ENCODE measurements at places on chromosomes 5 and 9.

- DNase-seq = no peak
These were observed 534.3 kb upstream of the RORB start for GRCh38 chr9:73962792-73963191.

- DNase-seq = no peak
These were observed 69.3 kb downstream of the MACIR start for GRCh38 chr5:103327893-103328292.

DNA sequence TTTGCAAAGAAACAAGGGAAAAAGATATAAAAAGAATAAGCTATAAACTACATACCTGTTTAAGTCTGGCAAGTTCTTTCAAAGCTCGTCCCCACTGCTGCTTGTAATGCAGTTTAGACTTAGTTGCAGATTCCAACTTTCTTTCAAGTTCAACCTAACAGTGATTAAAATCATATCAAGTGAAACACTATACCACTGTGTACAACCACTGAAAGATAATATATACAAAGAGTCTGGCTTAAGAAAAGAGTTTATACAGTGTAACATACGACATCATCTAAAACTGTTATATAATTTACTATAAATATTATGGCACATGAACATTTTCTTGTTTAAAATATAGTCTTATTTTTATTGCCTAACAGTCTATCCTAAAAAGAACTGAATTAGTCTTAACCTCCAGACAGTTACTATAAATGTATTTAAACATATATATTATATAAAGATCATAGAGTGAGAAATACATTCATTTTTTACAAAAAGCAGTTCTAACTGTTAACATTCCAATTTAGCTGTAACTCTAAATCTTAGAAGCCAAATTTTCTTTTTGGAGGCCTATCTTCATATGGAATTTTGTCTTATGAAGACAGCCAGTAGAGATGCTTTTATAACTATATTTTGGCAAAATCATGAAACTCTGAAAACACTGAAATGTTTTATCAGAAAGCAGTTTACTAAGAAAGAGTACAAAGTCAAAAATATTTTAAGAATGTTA is 58.6 kb downstream of the CEP120 start:
- DNase-seq = no peak

DNA sequence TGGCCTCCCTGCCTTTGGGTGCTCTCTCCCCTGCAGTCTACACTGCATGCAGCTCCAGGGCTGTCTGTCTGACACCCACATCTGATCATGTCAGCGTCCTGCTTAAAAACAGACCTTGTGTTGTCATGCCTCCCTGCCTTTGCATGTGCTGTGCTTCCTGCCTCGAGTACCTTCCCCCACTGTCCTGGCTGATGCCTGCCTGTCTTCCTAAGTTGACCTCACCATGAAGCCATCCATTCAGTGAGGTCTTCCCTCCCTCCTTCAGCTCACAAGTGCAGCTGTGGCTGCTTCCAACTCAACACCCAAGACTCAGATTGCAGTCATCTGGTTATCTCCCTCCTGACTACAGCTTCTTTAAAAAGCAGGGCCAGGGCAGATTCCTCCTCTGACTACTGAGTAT is 5.5 kb downstream of the ANGPTL2 start:
- no peak for DNase-seq

DNA sequence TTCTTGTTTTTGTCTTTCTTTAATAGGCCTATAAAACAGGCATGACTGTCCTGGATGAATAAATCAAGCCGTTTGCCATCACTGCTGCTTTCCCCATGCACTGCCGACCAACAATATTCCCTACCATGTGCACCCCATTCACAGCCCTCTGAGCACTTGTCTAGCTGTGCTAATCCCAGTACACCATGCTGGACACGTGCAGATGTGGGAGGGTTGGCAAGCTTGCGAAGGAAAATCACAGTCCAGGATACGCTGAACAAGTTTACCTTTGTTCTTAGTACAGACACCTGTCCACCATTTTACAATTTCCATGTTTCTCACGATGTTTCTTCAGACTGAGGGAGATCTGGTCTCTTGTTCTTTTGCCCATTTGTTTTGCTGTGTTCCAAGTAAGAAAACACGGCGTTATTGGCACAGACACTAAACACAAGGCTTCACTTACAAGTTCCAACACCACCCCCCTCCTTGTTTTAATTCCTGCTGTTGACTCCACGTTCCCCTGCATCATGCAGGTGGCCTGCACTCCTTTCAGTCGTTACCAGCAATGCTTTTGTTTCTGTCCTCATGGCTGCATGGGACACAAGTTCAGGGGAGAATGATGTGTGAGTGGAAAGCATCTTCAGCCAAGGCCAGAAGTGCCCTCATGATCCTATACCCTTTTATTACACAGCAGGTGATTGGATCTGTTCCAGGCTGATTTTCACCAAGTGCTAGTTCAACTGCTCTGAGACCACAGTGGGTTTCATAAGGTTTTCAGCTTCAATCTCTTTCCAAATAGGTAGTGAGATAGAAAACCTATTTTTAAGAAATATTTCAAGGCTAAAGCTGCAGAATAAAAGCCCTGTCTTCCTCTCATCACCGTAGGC is 608.9 kb downstream of the IRX1 start:
- no peak for DNase-seq

DNA sequence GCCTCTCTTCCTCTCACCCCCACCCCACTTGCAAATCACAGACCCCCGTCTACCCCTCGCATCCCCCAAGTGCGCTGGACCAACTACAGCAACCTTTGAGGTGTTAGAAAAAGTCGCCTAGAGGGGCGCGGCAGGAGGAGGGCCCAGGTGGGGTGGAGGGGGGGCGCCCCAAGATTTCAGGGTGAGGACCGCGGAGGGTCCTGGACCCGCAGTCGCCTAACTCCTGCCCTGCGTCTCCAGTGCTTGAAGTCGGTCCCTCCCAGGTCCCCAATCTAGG is 379 bp upstream of the EGFLAM start:
- DNase-seq = no peak

DNA sequence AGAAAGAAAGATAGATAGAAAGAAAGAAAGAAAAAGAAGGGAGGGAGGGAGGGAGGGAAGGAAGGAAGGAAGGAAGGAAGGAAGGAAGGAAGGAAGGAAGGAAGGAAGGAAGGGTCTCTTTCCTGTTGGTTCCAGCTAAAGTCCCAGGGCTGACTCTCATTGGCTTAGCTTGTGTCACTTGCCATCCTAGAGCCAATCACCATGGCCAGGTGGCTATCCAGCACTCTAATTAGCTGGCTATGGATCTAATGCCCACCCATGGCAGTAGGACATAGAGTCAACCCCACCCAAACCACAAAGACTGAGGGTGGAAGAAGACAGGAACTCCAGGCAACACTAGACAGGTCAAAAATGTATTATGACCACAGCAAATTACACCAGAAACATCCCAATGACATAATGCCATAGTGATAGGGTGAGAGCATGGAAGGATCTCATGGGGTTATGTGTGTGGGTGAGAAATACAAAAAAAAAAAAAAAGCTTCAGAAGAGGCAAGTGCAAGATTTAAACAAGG is 10.8 kb upstream of the CPLX2 start:
- DNase-seq = no peak

- DNase-seq = no peak
These were observed 22.7 kb downstream of the ANKRD33B start for GRCh38 chr5:10586555-10586954.

DNA sequence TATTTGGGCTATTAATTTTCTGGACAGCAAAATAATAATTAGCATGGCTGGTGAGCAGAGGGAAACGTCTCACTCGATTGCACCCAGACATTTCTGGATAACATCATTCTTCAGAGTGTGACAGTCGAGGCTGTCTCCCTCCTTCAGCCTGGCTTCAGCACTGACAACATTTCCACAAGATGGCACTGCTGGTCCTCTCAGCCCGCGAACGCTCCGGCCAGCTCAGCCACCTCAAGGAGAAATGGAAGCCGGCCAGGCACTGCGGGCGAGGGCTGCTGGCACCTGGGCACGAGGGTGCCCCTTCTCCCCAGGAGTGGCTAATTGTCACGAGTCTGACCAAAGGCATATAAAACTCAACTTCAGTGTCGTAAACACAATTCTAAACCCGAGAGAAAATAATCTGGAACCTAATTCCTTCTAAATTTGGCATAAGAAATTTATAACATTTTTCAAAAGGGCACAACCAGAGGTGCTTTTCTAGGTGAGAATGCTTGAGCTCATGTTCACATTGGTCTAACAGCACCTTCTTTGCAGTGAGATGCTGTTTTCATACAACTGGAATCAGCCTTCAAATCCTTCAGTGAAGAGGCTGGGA is 65.9 kb downstream of the DAP start:
- DNase-seq = peak; percentile 23

DNA sequence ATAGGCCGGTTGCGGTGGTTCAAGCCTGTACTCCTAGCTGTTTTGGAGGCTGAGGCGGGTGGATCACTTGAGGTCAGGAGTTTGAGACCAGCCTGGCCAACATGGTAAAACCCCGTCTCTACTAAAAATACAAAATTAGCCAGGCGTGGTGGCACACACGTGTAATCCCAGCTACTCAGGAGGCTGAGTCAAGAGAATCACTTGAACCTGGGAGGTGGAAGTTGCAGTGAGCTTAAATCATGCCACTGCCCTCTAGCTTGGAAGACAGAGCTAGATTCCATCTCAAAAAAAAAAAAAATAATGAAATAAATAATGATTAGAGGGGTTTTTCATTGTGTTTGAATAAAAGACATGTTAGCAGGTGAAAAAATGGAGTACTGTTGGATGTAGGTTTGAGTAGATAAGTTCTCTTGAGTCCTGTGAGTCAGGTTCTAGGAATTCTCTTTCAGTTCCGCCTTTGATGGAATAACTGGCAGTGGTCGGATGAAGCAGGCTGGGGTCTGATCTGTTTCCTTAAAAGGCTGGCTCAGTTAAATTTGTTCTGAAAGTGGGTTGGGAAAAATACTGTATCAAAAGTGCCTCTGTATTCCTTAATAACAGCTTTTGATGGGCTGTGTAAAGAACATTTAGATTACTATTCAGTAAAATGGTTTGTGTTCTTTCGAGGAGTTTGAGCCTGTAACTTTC is 73.2 kb downstream of the AOPEP start:
- no peak for DNase-seq

GRCh38 chr5:66324357-66324756 is 180.3 kb downstream of the SREK1 start:
- no peak for DNase-seq

- no peak for DNase-seq
These were observed 92.9 kb upstream of the TNPO1 start for GRCh38 chr5:72723581-72723980.

DNA sequence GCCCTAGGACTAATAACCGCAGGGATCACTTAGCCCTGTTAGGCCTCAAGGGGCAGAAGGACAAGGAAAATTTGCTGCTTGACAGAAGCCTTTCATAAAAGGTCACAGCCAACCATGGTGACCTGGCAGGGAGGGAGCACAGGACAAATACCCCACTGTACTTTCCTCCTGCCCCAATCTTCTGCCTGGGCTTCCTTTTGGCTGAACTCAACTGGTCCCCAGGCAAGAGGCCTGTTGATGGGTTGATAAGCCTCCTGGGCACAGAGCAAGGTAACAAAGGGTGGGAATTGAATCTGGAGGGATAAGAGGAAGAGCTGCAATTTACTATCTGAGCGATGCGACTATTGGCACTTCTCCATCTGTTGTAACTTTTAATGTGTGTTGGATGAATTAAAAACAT is 392.9 kb downstream of the RASEF start:
- no peak for DNase-seq

DNA sequence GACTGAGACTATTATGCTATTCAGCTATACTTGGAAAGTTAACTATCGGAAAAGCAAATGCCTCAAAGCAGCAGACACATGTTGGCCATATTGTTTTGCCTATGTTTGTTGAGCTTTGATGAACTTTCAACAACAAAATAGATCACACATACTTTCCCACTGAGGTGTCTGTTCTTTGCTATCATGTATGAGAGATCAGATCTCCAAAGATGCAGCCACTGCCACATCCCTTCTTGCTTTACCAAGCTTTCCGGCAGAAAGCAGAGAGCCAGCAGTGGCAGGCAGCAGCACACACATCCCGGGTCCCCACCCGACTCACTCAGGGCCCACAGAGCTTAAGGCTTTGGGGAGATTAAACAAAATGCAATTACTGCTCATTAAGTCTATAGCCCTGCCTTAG is 18.8 kb downstream of the ZBTB5 start:
- no peak for DNase-seq

GRCh38 chr9:117411547-117411946 is 3.3 kb downstream of the ASTN2 start:
- no peak for DNase-seq

GRCh38 chr9:104780796-104781395 is 17.0 kb downstream of the NIPSNAP3B start:
- DNase-seq = no peak

DNA sequence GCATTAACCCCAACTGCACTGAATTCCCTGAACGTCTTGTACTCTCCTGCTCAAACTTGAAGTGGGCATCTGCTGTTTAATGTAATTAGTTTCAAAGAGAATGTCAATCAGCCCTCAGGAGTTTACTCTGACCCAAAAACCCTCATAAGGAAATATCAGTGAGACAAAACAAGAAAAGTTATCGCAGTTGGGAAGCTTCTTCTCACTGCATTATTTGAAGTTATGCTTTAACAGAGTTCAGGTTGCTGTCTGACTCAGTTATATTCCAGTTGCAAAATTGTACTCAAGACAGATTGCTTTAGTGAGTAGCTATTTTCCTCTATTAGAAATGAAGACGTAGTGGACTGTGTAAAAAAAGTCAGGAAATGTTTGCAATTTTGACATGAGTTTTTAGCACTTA is 52.1 kb downstream of the PPIC start:
- DNase-seq = no peak

DNA sequence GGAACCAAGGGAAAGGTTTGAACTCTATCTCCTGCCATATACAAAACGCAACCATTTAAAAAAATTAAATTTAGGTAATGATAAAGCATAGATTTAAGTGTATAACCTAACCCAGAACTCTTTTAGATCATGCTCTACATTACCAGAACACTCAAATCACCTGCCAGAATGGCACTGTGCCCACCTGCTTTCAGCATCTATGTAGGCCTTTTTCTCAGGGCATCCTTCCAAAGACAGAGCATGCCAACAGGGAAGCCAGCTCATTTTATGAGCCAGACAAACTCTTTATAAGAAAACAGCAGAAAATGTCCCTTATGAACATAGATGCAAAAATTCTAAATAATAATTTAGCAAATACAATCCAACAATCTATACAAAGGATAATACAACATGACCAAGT is 47.9 kb upstream of the SMAD5 start:
- peak; percentile 10 for DNase-seq

- DNase-seq = no peak
These were observed 141.4 kb downstream of the KIF4B start for GRCh38 chr5:155154973-155155372.

DNA sequence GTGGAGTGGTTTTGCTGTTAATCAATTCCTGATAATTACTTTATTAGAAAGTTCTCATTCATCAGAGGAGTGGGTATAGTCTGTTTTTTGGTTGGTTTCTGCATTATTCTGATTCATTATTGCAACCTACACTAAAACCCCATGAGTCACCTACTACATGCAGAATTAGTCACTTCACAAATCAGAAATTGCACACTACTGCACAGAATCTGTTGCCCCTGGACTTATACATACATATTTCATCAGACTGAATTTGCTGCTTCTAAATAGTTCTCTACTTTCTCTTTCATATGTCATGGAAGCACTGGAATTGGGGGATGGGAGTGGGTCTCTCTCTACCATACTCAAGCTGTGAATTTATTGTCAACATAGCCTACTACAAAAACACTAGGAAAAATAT is 585.1 kb downstream of the DNAH5 start:
- no peak for DNase-seq

GRCh38 chr5:143837306-143837848 is 25.4 kb downstream of the HMHB1 start:
- no peak for DNase-seq

- DNase-seq = no peak
These were observed 2011.0 kb upstream of the NUDT12 start for GRCh38 chr5:105573575-105573974.

GRCh38 chr9:37949576-37949975 is 45.6 kb upstream of the SLC25A51 start:
- no peak for DNase-seq
